Ovary (tissue), 10 donors: ENCODE measurements at places on chromosomes 1 and 21.

GRCh38 chr21:31349208-31349607 lies 5.1 kb upstream of the TIAM1 start:
- no peak for DNase-seq

DNA sequence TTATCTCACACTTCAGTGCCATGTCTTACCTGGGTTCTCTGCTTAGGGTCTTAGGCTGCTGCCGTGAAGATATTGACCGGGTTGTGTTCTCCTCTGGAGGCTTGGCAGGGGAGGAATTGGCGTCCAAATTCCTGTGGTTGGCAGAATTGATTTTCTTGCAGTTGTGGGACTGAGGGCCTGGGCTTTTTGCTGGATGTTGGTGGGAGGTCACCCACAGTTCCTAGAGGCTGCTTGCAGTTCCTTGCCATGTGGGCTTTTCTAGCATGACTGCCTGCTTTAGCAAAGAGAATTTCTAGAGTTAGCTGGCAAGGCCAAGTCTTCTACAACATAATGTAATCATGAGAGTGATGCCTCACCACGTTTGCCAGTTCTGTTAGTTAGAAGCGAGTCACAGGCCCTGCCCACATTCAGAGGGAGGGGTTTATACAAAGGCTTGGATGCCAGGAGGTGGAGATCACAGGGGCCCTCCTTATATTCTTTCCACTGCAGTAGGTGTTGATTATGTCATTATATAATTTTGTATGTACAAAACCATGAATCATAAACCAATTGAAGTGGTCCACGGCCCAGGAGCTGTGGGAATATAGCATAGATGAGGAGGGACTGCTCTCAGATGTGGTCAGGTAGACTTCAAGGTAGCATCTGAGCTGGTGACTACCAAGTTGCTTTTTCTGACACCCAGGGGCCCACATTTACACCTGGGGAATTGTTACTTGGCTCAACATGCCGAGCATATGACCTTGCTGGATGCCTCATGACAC lies 6.6 kb downstream of the UBL4B start:
- DNase-seq: no peak

DNA sequence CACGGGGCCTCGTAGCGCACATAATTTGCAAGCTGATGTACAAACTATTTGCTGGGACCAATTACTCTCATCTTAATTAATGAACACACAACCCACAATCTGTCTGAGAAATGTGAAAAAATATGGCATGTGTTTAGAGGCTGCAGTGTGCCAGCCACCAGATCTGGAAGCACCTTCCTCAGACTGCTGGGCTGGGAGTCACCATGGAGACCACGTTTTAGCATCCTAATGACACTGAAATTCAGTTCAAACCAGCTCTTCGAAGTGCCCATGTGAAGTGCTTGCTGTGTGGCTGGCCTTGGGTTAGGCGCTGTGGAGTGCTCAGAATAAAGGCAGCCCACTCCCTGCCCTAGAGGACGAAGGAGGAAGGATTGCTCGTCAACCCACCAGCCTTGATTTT lies 482.4 kb downstream of the OMA1 start:
- no peak for DNase-seq

DNA sequence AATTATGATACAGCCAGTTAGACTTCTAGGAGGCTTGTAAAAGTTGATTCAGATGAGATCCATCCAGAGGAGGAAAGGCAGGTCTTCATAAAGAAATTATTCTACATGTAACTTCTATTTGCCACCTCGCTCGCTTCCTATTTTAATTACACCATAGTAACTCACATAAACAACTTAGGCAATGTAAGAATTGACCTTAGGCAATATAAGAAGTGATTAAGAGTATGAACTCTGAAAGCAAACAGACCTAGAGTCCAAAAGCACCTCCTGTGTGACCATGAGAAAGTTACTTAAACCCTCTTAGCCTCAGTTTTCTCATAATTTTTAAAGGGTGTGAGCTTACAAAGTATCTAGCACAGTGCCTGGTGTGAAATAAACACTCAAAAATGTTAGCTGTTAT lies 192.7 kb upstream of the NFIA start:
- DNase-seq: no peak

- no peak for DNase-seq
These were observed 177.8 kb upstream of the KLHDC7A start for GRCh38 chr1:18302788-18303413.
